Renal cortex interstitium (tissue), 15 donors: ENCODE measurements at places on chromosomes 6 and 20.

GRCh38 chr6:52317841-52318581, 33.5 kb upstream of the MCM3 start:
- DNase-seq = no peak

DNA sequence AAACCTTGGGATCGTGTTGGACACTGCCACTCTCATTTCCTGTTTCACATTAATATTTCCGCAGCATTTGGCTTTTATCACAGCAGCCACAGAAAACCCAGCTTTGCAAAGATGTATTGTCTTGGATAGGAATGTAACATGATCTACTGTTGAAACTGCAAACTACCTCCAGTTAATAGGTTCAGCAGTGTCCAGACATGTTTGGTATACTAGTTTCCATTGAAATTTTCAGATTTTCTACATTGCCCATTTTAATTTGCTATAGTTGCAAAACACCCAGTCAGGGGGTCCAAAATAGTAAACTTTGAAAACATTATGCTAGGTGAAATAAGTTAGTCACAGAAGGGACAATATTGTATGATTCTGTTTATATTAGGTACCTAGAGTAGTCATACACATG, 3.3 kb downstream of the ANKRD6 start:
- DNase-seq = no peak

DNA sequence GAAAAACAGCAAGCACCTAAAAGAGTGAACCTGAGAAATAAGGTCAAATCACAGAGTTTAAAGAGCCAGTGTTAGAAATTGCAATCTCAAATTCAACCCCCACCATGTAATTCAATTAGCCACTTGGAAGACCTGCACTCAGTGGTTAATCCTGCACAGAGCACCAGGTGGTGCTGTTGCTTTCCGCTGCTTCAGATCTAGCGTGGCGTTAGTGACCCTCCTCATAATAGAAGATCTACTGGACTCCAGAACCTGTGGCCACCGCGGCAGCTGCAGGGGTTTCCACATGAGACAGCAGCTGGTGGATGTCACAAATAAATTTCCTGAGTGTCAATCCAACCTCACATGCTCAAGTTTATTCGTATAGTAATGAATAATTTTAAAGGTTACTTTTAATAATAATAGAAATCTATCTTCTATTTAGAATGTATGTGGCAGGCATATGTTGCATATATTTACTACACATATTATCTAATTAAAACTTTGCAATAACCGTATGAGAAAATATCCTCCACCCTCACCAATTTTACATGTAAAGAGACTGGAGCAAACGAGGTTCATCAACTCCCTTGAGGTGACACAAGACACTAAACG, 84.4 kb downstream of the SYNE1 start:
- DNase-seq = peak; percentile 65

GRCh38 chr20:62205618-62206387, 14.3 kb downstream of the HRH3 start:
- no peak for DNase-seq

- no peak for DNase-seq
These were observed 37.7 kb upstream of the SASH1 start for GRCh38 chr6:148304976-148305375.

- DNase-seq = no peak
These were observed 32.2 kb downstream of the COX4I2 start for GRCh38 chr20:31669876-31670275.
